SJCRH30 (cell line): ENCODE measurements at places on chromosomes 11 and 22. TPM values are rescaled to one million over a fixed set of nuclear protein-coding genes. Genes with fewer than 3 reads are reported as not detected.

SCGB1A1 gene
- not detected in 2 replicates for total RNA-seq

WBP2NL gene
- not detected in 2 replicates for total RNA-seq

USH1C gene
- total RNA-seq: 0.35 and 0.47 TPM in 2 replicates

TPBGL gene
- total RNA-seq: not detected in 2 replicates

P2RY6 gene
- 0.08 TPM in 1 of 2 replicates, not detected in the other for total RNA-seq

DNA sequence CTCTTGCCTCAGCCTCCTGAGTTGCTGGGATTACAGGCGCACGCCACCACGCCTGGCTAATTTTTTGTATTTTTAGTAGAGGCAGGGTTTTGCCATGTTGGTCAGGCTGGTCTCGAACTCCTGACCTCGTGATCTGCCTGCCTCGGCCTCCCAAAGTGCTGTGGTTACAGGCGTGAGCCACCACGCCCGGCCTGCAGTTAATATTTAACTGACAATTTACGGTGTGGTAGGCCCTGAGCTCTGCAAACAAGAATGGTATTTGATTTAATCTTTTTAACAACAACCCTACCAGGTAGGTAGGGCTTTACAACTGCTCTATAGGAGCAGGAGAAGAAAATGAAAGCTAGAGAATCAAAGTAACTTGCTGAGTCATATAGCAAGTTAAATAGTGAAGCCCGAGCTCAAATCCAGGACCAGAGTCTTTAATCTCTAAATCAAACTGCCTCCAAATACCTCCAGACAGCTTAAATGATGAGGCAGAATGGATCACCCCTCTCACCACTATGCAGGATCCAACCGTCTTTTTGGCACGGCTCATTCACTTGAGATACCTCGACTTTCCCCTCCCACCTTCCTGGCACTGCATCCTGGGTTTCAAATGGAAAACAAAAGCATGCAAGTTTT is 9.4 kb downstream of the UEVLD start:
- DNase-seq: no peak
- no peak overlapping the region for H3K27ac ChIP-seq
- H3K36me3 ChIP-seq: peaks cover 3% of the 10 kb centered on the region
- no peak overlapping the region for H3K4me3 ChIP-seq
- H3K27me3 ChIP-seq: no peaks in the 10 kb centered on the region
- no peaks in the 10 kb centered on the region for H3K4me1 ChIP-seq

- no peak overlapping the region for H3K4me3 ChIP-seq
- H3K27me3 ChIP-seq: no peaks in the 10 kb centered on the region
- H3K36me3 ChIP-seq: no peaks in the 10 kb centered on the region
- peaks cover 17% of the 10 kb centered on the region for H3K4me1 ChIP-seq
- DNase-seq: peak; percentile 85
- peak overlapping the region; percentile 8; the same call in 1 of the 2 replicates for H3K27ac ChIP-seq
Observed at GRCh38 chr22:45553351-45554039, 50.8 kb downstream of the FBLN1 start.

GRCh38 chr11:68200639-68201038 is 12.5 kb downstream of the KMT5B start:
- H3K36me3 ChIP-seq: no peaks in the 10 kb centered on the region
- H3K27ac ChIP-seq: no peak overlapping the region
- H3K27me3 ChIP-seq: no peaks in the 10 kb centered on the region
- H3K4me3 ChIP-seq: no peak overlapping the region
- DNase-seq: no peak

DNA sequence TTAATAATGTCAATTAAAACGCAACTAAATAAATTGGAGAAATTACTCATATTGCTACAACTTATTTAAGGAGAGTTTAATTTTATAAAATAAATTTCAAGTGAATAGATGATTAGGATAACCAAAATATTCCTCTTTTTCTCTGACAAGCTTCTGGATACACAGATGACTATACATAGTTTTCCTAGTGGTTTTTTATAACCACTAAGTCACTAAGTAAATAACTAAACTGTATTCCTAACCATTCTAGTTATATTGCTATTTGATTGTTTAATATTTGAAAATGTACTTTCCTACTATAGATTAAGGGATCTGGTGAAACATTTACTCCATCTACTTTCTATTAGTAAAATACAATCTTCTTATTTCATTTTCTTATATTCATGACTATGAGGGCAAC is 4.7 kb upstream of the ANGPTL5 start:
- H3K36me3 ChIP-seq: no peaks in the 10 kb centered on the region
- H3K4me3 ChIP-seq: no peak overlapping the region
- no peak for DNase-seq
- H3K27ac ChIP-seq: no peak overlapping the region
- H3K4me1 ChIP-seq: no peaks in the 10 kb centered on the region
- H3K27me3 ChIP-seq: no peaks in the 10 kb centered on the region

- no peaks in the 10 kb centered on the region for H3K4me1 ChIP-seq
- no peak overlapping the region for H3K4me3 ChIP-seq
- H3K27ac ChIP-seq: no peak overlapping the region
- DNase-seq: no peak
- no peaks in the 10 kb centered on the region; the same call in 1 of the 2 replicates for H3K27me3 ChIP-seq
- no peaks in the 10 kb centered on the region for H3K36me3 ChIP-seq
Observed at GRCh38 chr22:48669986-48670716, 1157.5 kb downstream of the BRD1 start.

- H3K27ac ChIP-seq: no peak overlapping the region
- peak; percentile 51 for DNase-seq
- H3K36me3 ChIP-seq: no peaks in the 10 kb centered on the region
- no peaks in the 10 kb centered on the region for H3K4me1 ChIP-seq
Observed at GRCh38 chr22:35039625-35040024, 26.3 kb upstream of the ISX start.
